ENCODE measurements at places on chromosomes 6 and 20.

- DNase-seq = no peak
Measured at GRCh38 chr20:57558614-57559288, 2.2 kb upstream of the PCK1 start.

GRCh38 chr6:106517706-106518105 is 111.6 kb downstream of the RTN4IP1 start:
- no peak for DNase-seq

DNA sequence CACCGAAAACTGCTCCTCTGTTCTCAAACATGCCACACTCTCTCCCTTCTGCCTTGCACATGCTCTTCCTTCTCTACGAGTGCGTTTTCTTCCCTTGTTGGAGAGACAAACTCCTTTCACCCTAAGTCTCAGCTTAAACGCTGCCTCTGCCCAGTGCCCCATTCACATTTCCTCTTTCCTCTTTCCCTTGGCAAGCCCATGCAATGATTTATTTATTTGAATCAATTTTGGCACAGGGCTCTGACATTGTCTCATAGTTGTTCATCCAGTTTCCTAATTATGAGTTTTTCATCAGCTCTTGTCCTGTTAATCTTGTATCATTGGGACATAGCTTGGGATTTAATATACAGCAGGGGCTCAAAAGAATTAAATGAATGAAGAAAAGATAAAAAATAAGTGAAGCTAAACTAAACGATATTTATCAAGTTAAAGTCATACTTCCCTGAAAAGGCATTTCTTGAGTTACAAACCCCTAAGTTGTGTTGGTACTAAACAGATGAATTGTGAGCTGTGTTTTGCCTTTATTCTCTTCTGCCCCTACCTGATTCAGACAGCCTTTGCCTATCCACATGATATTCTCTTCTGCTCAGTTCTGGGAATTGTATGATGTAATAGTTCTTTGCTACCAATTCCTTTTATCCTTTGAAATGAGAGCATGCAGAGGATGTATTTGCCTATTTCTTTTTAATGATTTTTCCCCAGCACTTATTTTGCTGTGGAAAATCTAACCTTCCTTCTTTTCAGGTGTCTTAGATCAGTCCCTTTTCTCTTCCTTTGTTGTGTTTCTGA is 704.4 kb downstream of the UTRN start:
- DNase-seq = no peak

- DNase-seq = no peak
Measured at GRCh38 chr6:39493174-39493573, 170.7 kb upstream of the KCNK16 start.

DNA sequence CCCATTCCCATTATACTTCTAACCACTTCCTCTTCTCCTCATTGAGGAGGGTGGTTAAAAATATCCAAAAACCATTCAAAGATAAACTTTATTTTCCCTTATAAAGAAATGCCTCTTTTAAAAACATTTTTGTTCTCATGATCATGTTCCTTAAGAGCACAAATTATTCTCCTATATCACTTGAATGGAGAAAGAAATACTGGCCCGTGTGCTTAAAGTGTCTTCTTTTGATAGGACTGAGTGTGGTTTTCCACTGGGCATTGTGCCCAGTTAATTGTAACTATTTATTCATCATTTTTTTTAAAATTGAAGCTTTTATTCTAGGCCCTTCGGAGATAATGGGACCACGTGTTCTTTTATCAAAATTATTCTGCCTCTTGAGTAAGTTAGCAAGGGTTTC is 871.5 kb downstream of the QKI start:
- no peak for DNase-seq

- DNase-seq = no peak
Measured at GRCh38 chr6:158654498-158654897, 4.6 kb downstream of the SYTL3 start.

- no peak for DNase-seq
Measured at GRCh38 chr20:3890999-3891929, 2.1 kb downstream of the PANK2 start.

- DNase-seq = no peak
Measured at GRCh38 chr6:108763931-108764579, 84.2 kb upstream of the ARMC2 start.

- no peak for DNase-seq
Measured at GRCh38 chr6:30013291-30013922, 47.7 kb upstream of the POLR1H start.

GRCh38 chr20:54013471-54013870 is 56.9 kb downstream of the BCAS1 start:
- no peak for DNase-seq

DNA sequence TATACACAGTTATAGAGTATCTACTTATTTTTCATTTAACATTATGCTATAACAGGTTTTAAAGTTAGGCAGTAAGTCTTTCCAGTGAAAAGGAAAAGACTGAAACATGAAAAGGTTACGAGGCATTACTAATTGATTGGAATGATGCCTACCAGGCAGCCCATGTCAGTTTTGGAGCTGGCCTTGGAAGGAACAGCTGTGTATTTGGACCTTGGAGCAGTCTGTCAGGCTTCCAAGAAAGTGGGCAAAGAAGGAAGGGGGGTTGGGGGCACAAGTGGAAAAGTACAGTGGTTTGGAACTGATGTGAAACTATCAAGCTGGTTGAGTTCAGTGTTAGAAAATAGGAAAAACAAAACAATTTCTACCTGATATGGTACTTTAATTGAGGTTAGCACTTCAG is 41.7 kb downstream of the SLC16A10 start:
- no peak for DNase-seq

DNA sequence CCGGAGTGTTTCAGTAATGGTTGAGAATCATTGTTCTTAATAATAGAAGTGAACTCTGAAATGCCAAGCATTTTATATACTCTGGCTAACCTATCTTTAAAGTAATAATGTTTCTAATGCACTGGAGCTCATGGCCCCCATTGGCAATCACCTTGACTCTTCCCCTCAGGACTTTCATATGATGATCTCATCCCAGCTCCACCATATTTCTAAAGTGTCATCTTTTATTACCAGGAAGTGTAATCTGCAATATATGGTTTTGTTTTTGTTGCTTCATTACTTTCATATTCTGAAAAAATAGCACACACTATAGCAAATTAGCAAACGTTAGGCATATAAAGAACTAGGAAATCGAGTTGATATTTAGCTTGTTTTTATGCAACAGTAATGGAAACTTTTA is 60.3 kb downstream of the TULP4 start:
- DNase-seq = no peak

DNA sequence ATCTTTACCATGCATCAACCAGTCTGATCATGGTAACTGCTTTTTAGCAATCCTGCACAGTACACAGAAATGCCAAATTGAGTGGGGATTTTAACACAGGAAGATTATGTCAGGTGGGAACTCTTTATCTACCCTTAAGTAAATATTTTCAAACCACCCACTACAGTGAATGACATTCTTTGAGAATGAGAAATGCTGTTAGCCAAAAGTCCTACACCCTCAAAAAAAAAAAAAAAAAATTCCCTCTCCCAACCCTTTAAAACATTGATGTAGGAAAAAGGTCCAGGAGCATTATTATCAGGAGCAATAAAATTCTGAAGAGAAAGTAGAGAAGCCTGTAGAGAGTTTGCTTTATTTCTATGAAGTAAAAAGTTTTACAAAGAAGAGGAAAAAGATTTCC is 307.2 kb upstream of the THEMIS start:
- no peak for DNase-seq

- DNase-seq = no peak
Measured at GRCh38 chr6:91082311-91082832, 495.5 kb upstream of the MAP3K7 start.

DNA sequence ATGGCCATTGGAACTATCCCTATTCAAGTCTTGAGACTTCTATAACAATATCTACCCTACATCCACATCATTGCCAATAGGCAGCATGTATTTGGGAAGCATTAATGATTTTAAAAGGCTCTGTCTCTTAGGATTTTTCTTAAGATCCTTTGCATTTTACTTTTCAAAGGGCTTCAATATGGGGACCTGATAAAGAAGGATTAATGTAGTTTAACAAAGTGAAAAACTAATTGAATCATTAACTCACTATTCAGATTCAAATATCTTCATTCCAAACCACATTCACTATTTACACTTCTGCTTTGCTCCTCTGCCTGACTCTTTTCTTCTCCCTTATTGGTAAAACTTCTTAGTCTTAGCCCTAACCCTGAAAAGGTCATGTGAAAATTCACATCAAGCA is 333.0 kb downstream of the EPHA7 start:
- no peak for DNase-seq

GRCh38 chr6:57029213-57029612 is 17.3 kb upstream of the KIAA1586 start:
- no peak for DNase-seq

DNA sequence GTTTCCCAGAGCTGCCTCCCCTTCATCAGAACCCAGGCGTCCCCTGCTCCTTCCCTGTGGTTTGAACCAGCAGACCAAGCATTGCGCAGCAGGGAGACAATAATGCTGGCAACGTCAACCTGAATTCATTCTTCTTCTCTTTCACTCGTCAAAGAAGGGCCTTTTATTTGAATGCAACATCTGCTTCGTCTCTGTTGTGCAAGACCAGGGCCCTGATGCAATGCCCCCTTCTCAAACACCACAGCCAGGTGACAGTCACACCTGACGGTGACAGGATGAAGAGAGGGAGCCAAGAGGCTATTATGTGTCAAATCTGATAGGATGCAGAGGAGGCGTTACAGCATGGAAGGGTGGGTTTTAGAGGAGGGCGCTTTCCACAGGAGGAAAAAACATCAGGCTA is 8.0 kb downstream of the INSM1 start:
- no peak for DNase-seq

- no peak for DNase-seq
Measured at GRCh38 chr20:25408170-25408547, 686 bp downstream of the GINS1 start.

DNA sequence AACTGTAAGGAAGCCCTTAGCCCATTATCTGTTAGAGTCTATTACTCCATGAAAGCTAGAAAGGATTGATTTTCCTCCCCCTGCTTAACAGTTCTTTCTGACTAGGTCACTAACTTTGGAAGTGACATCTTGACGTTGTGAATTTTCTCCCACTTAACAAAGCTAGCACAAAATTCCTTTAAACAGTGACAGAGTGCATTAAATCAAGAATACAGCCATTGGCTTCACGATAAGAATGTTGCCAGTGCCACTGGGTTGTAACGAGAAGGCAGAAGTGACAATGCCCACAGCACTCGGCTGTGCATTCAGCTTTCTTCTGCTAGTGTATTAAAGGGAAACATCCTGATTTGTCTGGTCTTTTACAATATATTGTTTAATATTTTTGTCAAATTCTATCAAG is 182.7 kb upstream of the DTNBP1 start:
- DNase-seq = no peak

Measured in cortex of kidney (tissue), 1 donor.